G401 (cell line): ENCODE measurements at places on chromosomes 6 and 20. TPM values are rescaled to one million over a fixed set of nuclear protein-coding genes. Genes with fewer than 3 reads are reported as not detected.

- no peak for DNase-seq
Observed at GRCh38 chr20:48186447-48186846, 401.2 kb upstream of the SULF2 start.

GRCh38 chr20:23878787-23879186, 761 bp downstream of the CST5 start:
- DNase-seq: no peak

DNA sequence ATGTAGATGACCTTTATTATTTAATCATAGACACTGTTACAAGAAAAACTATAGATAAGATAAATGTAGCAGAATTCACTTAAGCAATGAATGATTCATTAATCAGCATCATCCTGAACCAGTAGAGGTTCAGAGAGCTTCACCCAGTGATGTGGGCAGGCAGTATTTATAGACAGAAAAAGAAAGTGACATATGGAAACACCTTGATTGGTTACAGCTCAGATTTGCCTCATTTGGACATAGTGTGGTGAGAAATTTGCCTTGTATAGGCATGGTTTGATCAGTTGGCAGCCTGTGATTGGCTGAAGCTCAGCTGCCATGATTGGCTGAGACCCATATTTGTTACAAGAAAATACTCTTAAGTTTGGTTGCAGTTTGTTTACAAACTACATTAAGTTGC, 4.6 kb downstream of the C6orf58 start:
- DNase-seq: no peak

DNA sequence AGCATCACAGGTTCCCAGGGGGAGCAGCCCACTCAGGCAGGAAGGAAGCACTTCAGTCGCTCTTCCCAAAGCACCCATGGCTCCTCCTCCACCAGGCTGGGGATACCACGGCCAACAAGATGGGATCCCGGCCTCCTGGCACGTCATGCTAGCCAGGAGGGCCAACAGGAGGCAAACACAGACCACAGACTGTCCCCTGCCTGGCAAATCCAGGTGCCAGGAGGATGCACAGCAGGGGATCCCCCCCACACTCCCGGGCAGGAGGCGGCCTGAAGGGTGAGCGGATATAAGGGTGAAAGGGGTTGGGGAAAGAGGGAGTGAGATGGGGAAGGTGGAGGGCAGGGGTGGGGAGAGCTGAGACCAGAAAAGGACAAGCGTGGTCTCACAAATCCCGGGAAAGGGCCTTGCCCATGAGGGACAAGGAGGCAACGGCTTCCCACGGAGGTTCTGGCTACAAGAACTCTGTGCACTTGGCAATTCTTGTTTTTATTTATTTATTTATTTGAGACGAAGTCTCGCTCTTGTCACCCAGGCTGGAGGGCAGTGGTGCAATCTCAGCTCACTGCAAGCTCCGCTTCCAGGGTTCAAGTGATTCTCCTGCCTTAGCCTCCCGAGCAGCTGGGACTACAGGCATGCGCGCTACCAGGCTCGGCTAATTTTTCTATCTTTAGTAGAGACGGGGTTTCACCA, 7.2 kb downstream of the PXDC1 start:
- DNase-seq: no peak

- DNase-seq: no peak
Observed at GRCh38 chr6:8434727-8435092, 635 bp downstream of the SLC35B3 start.

DNA sequence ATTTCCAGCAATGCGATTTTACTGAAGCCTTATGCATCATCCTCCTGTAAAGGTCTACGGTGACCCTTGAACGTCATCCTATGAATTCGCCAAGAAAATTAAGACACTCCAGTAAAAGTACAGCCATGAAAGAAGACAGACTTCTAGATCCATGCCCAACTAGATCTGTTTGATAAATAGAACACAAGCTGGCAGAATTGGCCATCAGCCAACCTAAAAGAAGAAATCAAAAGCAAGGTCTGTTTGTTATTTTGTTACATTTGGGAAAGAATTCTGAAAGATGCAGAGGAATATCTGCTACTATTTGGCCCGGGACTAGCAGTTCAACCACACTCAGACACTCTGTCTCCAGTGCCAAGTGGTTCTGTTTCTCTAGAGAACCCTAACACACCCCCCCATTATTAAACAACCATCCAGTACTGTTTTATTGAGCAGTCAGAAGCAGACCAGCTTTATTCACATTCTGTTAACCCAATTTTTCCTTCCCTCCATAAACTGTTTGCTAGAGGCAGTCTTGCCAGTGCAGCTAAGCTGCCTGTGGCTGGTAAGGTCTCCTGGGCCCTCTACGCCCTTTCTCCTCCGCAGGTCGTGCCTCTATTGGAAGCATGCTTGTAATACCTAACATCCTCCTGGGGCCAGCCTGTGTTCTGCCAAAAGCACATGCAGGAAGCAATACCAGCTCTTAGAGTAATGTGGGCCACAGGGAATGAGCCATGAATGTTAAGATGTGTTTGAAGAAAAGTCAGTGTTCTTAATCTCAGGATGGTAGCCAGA, 30.7 kb downstream of the LY86 start:
- peak; percentile 12 for DNase-seq

GRCh38 chr6:34358389-34358905, 34.0 kb downstream of the NUDT3 start:
- peak; percentile 46 for DNase-seq

GRCh38 chr6:149221774-149222070, 95.8 kb upstream of the TAB2 start:
- DNase-seq: no peak

- no peak for DNase-seq
Observed at GRCh38 chr6:2731281-2731909, 19.3 kb downstream of the MYLK4 start.

- no peak for DNase-seq
Observed at GRCh38 chr6:7819431-7820015, 91.1 kb downstream of the TXNDC5 start.

- DNase-seq: no peak
Observed at GRCh38 chr6:35016502-35017321, 124.4 kb downstream of the TCP11 start.

DNA sequence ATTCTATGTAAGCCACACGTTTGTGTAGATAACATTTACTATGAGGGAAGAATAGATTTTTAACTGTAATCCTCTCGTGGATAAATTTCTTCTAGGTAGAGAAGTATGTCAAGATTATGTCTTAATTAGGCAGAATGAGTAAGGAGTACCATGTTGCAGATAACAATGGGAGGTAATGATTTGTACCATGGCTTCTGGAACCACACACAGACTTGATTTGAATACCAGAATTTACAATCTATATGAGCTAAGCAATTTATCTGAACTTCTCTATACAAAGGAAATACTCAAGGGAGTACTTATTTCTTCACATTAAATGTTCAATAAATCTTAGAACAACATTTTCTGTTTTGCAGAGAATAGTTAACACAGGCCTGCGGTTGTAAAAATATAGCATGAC, 51.5 kb downstream of the RPS12 start:
- no peak for DNase-seq

- peak; percentile 79 for DNase-seq
Observed at GRCh38 chr6:133951881-133952814, 876 bp upstream of the TBPL1 start.

DNA sequence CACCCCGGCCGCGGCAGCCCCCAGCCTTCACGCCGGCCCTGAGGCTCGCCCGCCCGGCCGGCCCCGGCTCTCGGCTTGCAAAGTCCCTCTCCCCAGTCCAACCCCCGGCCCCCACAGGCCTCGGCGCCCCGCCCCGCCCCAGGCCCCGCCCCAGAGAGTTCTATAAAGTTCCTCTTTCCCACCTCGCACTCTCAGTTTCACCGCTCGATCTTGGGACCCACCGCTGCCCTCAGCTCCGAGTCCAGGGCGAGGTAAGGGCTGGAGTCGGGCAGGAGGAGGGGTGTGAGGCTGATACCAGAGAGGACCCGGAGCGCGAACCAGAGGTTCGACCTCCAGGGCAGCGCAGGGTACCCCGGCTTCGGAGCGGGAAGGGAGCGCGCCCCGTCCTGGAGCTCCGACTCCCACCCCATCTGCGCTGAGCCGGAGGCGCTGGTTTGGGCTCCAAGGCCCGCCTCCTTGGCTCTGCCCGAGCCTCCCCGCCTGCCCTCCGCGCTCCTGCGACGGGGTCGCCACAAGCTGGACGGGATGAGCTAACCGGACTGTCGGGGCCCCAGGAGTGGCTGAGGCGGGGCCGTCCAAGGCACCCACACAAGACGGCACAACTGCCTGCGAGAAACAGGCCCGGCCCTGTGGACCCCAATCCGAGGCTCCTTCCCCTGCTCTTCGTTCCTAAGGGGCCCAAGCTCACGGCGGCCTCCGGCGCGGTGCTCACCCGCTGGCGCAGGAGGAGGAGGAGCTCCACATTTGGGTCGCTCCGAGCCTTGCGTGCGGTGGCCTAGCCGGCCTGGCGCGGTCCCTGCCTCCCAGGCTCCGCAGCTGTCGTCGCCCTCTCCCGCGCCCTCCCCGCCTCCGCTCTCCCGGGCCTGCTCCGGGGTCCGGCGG, at the start of gene IRF4:
Gene IRF4, plus strand, starts transcription at position 194 of the 882 bp plus-strand sequence. CDS start 1,401 bp downstream, outside the sequence.
- DNase-seq: no peak

GRCh38 chr20:36744764-36745191, 1.1 kb downstream of the NDRG3 start:
- DNase-seq: peak; percentile 83

DNA sequence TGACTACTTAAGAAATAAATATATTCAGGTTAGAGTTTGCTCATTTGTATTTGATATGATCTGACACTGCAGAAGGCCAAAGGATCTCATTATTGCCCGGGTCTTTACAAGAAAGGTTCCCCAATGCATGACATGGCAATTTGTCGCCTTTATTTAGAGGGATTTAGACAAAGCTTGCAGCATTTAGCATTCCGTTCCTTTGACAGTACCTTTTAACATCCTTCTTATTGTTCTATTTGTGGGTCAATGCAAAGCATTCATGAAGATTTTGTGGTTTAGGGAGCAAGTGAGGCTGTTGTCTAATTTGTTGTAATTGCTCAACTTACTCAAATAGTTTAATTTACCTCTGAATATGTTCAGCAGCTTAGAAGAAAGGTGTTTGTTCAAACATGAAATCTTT, 230.8 kb upstream of the FLRT3 start:
- DNase-seq: no peak

DNA sequence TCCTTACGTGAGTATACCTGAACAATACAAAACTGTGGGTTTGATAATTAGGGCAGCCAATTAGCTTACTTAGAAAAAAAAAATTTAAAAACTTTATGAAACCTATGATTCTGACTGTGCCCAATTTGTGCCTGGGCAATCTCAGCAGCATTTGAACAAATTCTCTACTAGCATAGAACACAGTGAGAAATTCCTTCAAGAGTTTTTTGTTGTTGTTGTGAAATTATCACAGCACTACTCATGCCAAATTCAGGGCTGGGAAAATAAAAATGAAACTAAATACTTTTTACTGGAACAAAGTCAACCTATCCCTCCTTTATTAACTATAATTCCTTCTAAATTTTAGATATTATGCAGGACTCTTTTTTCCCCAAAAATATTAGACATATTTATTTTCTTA, 42.9 kb downstream of the POU3F2 start:
- no peak for DNase-seq

GRCh38 chr20:38023181-38024001, 9.9 kb downstream of the TTI1 start:
- DNase-seq: no peak

- no peak for DNase-seq
Observed at GRCh38 chr6:151385177-151385576, 6.2 kb downstream of the ZBTB2 start.

DNA sequence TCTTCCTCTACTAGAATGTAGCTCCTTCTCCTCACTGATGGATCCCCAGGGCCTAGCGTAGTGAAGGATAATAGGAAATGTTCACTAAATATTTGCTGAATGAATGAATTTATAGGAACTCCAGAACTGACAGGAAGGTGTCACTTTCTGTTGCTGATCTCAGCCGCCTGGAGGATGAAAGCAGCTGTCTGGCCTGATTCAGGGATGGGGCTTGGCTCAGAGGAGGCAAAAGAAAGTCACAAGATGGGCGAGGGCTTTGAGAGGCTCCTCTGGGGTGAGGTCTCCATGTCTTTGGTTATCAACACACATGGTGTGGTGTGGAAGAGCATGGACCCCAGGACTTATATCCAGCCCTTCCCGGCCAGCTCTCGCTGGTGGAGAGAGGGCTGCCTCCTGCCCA, 11.5 kb upstream of the CCDC167 start:
- no peak for DNase-seq

- DNase-seq: no peak
Observed at GRCh38 chr6:118401325-118401975, 146.6 kb upstream of the PLN start.

- DNase-seq: no peak
Observed at GRCh38 chr6:36692220-36692619, 5.4 kb upstream of the RAB44 start.

DNA sequence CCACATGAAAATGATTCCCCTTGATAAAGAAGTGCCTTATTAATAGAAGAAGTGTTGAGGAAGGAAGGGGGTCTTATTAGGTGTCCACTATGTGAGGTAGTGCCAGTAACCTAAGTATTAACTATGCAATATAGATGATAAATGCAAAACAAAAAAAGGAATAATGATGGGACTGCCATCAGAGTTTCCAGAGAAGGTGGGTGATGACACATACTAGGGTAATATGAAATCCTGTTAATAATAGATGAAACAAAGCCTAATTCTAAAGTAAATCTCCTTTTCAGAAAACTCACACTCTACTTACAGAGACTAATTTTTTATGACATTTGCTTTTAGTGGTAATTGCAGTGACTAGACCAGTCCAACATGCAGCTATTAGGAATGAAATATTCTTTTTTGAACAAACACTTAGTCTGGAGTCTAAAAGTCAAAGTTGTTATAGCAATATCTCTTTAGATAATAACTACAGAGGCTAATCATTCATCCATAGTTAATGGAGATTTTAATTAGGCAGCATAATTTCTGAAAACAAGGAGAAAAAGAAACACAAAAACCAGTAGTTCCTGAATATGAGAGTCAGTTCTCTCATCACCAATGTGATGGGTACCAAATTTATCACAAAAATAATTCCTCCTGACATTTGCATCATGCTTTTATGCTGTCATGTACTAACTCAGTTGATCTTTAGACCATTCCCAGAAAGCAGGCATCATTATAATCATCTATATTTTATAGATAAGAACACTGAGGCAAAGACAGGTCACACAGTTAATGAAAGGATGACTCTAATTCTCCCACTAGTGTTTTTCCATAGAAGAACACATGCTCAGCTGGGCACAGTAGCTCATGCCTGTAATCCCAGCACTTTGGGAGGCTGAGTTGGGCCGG, 208.8 kb upstream of the ARG1 start:
- no peak for DNase-seq

- peak; percentile 1 for DNase-seq
Observed at GRCh38 chr6:143400258-143401067, 50.0 kb downstream of the ADAT2 start.

The KCNQ2 gene
- total RNA-seq: 133 and 160 TPM in 2 replicates

The RPS10 gene
- total RNA-seq: 2,978 and 4,372 TPM in 2 replicates

The SLC17A3 gene
- not detected in 2 replicates for total RNA-seq

The MUCL3 gene
- not detected in 2 replicates for total RNA-seq

The ARFGAP1 gene
- total RNA-seq: 69.8 and 86.8 TPM in 2 replicates

The SNAI1 gene
- 2.9 and 7.5 TPM in 2 replicates for total RNA-seq

The ROS1 gene
- total RNA-seq: not detected in 2 replicates

The PACSIN1 gene
- 0.12 TPM in 1 of 2 replicates, not detected in the other for total RNA-seq

The ZSCAN31 gene
- total RNA-seq: 6.8 and 10.6 TPM in 2 replicates

The ARFGEF3 gene
- total RNA-seq: not detected in 2 replicates

The SMPDL3A gene
- total RNA-seq: 0.07 and 1.2 TPM in 2 replicates

The LZTS3 gene
- total RNA-seq: 10.4 and 15.2 TPM in 2 replicates

The MAP7 gene
- not detected in 2 replicates for total RNA-seq
